Activated naive CD4-positive, alpha-beta T cell (primary cell): ENCODE measurements at places on chromosomes 13 and 19.
A peak's percentile ranks its signal among the peaks of the same experiment; 100 is the strongest.

DNA sequence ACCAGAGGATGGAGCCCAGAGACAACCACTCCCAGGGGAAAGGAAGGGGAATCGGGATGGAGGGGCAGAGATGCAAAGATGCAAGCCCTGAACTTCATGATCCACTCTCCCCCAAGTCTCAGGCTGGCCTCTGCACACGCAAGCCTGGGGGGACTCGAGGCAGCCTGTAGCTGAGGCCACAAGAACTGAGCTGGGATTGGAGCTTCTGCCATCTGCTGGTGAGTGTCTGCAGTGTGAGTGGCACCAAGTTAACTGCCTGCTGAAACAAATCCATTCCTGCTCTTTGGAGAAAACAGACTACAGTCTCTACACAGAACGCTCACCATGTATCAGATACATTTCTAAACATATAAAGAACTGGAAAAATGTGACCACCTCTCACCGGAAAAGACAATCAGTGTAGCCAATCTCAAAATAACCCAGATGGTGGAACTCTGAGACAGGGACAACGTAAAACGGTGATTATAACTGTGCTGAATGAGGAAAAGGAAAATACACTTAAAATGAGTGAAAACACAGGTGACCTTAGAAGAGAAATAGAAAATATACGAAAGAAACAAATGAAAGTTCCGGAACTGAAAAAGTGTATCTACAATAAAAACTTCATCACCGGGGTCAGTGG lies 62.1 kb downstream of the KLF2 start:
- DNase-seq = peak; percentile 39

- no peak for DNase-seq
These were observed 305.1 kb downstream of the ITGBL1 start for GRCh38 chr13:101757446-101758039.

- DNase-seq = no peak
These were observed 18.9 kb downstream of the CCDC97 start for GRCh38 chr19:41328842-41329225.

DNA sequence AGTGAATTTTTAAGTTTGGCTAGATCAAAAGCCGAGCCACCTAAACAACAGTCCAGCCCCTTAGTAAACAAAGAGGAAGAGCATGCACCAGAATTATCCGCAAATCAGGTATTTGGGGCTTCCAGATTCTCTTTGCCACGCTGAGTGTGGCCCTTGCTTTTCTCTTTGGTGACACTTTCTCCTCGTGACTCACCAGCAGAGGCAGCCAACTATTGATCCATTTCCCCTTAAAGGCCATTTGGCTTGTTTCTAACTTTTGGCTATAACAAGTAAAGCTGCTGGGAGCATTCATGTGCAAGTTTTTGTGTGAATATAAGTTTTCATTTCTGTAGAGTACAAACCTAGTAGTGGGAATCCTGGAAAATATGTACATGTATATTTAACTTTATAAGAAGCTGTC lies 17.6 kb upstream of the WDR88 start:
- no peak for DNase-seq

DNA sequence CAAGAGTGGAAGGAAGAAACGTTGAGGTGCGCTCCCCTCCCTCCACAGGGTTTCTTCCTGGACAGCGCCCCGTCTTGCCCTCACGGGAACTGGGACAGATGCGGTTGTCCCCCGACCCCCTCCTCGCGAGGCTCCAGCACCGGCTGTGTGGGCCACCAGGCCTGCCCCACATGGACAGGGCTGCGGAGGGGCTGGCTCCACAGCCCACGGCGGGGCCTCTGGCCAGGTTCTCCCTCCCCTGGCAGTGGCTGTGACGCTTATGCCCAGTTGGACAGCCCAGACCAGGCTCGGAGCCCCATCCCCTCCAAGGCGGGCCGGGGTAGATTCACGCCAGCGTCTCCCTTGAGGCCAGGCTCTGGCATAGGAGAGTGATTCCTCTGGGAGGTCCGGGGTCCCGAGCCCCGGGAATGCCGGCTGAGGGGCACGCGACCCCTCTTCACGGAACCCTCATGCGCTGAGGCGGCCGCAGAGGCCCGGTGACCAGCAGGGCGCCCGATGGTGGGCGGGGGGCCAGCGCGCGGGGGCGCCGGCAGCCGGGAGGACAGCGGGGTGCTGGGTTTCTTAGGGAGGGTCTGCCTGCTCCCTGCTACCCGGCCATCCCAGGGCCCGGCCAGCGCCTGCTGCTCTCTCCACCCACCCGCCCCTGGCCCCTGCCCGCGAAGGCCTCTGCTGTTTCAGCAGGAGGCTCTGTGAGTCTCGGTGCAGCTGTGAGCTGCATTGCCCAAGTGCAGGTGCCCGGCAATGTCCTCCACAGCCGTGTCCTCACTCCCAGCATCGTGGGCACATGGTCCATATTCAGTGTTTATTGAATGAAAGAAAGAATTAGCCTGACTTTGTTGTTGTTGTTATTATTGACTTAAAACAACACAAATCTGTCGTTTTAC lies 20.3 kb upstream of the GAS6 start:
- no peak for DNase-seq

- DNase-seq = no peak
These were observed 21.7 kb downstream of the PRKCSH start for GRCh38 chr19:11457115-11457514.

DNA sequence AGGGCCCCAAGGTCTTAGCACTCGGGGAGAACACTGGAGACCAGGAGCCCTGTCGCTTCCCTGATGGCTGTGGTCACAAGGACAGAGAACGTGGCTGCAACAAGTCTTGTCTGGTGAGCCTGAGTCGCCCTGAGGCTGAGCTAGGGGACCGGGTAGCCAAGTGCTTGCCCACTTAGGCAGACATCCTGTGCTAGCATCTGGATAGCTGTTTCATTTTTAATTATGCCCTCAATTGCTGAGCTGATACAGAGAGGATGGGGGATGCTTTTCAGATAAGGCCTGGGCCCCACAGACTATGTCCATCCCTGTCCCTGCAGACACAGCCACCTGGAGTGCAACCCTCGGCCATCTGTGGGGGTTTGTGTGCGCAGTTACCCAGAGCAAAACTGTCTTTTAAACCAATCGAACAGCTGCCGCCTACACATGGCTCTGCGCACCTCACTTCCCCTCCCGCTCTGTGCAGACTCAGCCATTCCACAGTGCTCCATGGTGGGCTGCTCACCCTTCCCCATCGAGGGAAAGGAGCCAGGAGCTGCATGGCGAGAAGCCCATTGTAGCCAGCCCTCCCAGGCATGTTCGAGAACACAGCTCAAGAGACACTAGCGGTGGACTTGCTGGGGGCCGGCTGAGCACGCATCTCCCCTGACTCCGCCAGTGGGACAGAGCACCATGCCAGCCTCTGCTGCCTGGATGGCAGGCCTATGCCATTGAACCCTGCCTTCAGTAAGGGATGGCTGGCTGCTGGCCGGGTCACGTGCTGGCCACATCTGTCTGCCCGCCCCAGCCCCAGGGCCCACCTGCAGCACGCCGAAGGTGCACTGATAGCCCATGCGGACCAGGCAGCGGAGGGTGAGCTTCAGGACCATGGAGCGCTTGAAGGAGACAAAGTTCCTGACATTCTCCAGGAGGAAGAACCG lies 19.4 kb upstream of the EIF3G start:
- DNase-seq = no peak

GRCh38 chr13:78131346-78131745 lies 212.7 kb upstream of the EDNRB start:
- no peak for DNase-seq

DNA sequence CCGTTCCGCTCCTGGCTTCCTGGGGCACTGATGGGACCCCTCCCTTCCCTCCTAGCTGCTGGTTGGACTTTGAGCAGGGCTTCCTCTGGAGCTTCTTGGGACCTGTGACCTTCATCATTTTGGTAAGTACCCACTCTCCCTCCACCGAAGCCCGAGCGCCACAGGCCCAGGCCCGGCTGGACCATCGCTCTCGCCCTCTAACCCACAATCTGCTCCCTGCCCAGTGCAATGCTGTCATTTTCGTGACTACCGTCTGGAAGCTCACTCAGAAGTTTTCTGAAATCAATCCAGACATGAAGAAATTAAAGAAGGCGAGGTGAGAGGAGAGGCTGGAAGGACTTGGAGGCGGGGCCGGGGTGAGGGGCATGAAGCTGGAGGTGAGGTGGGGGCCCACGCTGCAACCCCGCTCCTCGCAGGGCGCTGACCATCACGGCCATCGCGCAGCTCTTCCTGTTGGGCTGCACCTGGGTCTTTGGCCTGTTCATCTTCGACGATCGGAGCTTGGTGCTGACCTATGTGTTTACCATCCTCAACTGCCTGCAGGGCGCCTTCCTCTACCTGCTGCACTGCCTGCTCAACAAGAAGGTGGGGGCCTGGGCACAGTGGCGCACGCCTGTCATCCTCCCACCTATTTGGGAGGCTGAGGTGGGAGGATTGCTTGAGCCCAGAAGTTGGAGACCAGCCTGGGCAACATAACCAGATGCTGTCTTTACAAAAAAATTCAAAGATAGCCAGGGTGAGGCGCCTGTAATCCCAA lies 12.3 kb downstream of the DDX39A start:
- DNase-seq = no peak

GRCh38 chr13:19068691-19069090 lies 112.9 kb downstream of the TUBA3C start:
- no peak for DNase-seq

DNA sequence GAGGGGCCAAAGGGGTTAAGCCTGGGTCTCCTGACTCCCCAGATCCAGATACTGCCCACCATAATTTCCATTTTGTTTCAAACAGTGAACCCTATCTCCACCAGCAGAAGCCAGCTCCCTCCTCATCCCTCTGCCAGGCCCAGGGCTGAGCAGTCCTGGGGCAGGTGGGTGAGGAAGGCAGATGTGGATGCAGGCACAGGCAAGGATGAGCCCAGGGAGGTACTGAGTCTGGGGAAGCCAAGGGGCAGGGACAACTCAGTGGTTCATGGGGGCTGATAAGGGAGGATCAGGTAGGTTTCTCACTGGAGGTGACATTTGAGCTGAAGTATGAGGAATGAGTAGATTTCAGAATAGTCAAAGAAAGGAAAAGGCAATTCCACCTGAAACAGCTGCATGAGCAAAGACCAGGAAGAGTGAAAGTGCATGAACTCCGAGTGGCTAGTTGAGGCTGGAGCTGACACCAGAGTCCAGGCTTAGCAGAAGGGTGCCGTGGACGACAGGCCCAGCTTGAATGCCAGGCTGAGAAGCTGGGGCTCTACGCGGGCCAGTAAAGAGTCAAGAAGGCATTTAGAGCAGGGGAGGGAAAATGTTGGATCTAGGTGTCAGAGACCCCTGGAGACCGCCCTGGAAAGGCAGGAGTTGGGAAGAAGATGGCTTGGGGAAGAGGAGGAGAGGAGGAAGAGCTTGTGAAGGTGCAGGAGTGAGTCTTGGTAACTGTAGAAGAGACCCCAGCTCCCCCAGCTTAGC lies 10.3 kb downstream of the CIC start:
- DNase-seq = no peak

GRCh38 chr19:19900139-19900728 lies 512 bp upstream of the ZNF93 start:
- no peak for DNase-seq

GRCh38 chr13:106596275-106596937 lies 28.5 kb upstream of the ARGLU1 start:
- DNase-seq = no peak

DNA sequence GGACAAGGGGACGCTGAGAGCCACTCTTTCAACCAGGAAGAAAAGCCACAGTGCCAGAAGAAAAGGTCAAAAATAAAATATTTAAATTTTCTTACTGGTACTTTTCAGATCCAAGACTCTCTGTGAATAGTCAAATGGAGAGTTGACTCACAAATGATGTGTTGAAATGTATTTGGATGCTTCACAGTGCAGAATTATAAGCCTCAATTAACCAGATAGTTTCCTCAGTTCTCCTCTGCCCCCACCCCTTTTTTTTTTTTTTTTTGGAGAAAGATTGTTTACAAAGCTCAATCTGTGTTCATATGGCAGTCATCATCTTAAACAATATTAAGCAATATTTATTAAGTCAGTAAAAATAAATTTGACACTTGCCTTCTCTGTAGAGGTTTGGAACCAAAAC lies 470.8 kb downstream of the FGF9 start:
- no peak for DNase-seq

DNA sequence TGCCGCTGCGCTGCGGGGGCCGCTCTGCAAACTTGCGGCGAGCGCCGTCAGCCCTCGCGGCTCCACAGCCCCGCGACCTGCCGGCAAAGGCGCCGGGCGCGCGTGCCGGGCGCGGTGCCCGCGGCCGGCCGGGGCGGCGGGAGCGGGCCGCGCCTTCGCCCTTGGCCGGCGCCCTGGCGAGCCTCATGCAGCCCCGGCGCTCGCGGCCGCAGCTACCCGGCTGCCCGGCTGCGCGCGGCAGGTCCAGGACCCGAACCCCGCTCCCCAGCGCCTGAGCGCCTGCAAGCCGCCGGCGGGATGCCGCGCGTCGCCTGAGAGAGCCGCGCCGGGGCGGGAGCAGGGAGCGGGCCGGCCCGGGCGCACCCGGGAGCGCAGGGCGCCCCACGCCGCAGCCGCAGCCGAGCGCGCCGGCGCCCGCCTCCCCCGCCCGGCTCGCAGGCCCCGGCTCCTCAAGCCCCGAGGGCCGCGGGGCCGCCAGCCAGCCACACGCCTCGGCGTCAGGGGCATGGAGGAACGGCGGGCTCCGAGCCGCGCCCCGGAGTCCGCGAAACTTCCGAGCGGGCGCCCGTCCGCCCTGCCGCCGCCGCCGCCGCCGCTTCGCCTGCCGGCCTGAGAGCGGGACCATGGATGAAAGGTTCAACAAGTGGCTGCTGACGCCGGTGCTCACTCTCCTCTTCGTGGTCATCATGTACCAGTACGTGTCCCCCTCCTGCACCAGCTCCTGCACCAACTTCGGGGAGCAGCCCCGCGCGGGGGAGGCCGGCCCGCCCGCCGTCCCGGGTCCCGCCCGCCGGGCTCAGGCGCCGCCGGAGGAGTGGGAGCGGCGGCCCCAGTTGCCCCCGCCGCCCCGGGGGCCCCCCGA lies 564 bp downstream of the HS6ST3 start:
- no peak for DNase-seq

- no peak for DNase-seq
These were observed 552 bp upstream of the GRWD1 start for GRCh38 chr19:48445256-48445605.

DNA sequence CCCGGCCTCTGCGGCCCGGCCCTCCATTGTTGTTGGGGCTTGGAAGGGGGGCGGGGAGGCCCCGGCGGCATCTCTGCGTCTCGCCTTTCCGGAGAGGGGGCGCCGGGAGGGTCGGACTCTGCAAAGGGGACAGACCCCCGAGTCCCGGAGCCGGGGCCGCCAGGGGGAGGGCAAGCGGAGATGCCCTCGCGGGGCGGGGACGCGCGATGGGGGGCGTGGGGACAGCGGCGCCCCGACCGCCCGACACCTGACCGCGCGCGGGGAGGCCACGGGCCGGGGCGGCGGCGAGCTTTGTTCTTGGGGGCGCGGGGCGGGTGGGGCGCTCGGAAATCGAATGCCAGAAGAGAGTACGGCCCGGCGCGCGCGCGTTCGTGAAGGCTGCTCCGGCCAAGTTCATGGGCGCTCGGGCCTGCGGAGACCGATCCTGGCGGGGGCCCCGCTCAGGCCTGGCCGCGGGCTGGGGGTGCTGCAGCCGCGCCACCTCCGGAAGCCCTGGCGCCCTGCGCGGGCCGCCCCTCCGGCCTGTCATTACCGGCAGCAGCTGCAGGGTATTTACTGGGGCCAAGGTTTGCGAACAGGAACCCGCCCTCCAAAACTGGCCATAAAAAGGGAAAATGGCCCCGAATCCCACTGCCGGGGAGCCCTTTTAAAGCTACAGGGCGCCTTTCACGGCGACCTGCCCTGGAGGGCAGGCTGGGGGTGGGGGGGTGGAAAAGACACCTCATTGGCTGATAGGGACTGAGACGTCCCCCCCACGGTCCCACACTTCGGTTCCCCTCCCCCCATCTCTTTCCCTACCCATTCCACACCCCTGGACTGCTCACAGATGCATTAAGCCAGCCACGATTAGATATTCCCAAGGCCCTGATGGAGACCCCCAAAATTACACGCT lies 11.1 kb upstream of the NANOS3 start:
- DNase-seq = no peak

- no peak for DNase-seq
These were observed 162.3 kb upstream of the SERP2 start for GRCh38 chr13:44211286-44211685.
